Ovary (tissue), 10 donors: ENCODE measurements at places on chromosomes 5 and 9. TPM values are rescaled to one million over a fixed set of nuclear protein-coding genes. Genes with fewer than 3 reads are reported as not detected.

GRCh38 chr5:77761606-77762005, 14.5 kb downstream of the TBCA start:
- peak overlapping the region; percentile 19 for H3K27ac ChIP-seq
- peaks cover 11% of the 10 kb centered on the region for H3K4me1 ChIP-seq
- H3K27me3 ChIP-seq = no peaks in the 10 kb centered on the region
- no peak for DNase-seq
- no peak overlapping the region for H3K4me3 ChIP-seq

The SLC27A6 gene
- 22.2 TPM for total RNA-seq

DNA sequence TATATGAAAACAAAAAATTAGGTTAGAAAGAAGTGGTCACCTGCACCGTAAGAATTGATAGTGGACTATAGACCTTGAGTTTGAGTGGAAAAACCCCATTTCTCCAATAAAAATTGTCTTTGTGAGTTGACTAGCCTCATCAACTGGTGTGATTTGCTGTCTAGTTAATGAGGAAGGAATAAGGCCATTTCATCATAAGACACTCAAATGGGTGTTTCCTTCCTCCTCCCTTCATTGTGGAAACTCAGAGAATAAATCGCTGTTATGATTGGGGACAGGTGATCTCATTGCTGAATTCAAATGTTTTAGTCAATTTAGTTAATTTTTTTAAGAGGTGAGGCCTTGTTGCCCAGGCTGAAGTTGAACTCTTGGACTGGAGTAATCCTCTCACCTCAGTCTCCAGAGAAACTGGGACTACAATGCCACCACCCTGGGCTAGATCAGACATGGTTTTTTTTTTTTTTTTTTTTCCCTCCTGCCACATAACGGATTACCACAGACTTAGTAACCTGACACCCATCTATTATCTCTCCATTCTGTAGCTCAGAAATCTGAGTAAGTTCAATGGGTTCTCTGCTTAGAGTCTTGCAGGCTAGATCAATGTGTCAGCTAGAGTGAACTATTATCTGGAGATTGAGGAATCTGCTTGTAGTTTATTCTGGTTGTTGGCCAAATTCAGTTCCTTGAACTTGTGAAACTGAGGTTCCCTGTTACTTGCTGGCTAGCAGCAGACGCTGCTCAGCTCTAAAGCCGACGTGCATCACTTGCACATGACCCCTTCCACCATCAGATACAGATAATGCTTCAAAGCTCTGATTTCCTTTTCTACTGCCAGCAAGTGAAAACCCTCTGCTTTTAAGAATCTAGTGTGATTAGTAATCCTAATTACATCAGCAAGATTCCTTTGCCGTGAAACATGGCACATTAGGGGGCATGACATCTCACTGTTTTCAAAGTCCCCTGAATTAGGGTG, 663.8 kb upstream of the CDH9 start:
- no peaks in the 10 kb centered on the region for H3K36me3 ChIP-seq
- no peaks in the 10 kb centered on the region for H3K4me1 ChIP-seq
- H3K4me3 ChIP-seq = no peak overlapping the region
- no peak overlapping the region for H3K27ac ChIP-seq
- no peaks in the 10 kb centered on the region for H3K27me3 ChIP-seq

- H3K4me1 ChIP-seq = no peaks in the 10 kb centered on the region
- H3K27me3 ChIP-seq = no peaks in the 10 kb centered on the region
- no peak overlapping the region for H3K4me3 ChIP-seq
- H3K36me3 ChIP-seq = no peaks in the 10 kb centered on the region
These were observed 367.5 kb upstream of the BRINP1 start for GRCh38 chr9:119736491-119737454.

DNA sequence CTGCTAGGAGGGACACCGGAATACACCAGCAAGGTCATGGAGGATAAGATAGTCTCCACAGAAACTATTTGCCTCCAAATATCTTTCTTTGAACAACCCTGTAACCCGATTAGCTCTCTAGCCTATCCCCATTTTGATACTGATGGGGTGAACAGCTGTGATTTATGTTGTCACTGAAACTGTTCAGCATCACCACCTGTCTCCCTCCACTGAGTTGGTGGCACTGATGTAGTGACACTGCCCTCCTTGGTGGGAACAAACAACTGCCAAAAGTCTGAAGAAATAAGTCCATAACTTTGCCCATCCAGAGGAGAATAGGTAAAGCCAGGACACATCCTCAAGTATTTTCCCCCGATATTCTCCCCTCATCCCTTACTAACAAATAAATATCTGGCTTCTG, 24.3 kb upstream of the KCNV2 start:
- H3K27ac ChIP-seq = no peak overlapping the region
- H3K4me1 ChIP-seq = peaks cover 1% of the 10 kb centered on the region
- no peak for DNase-seq
- no peaks in the 10 kb centered on the region for H3K36me3 ChIP-seq
- no peaks in the 10 kb centered on the region for H3K27me3 ChIP-seq
- H3K4me3 ChIP-seq = no peak overlapping the region

The LCN6 gene
- total RNA-seq = 3.5 TPM

- no peaks in the 10 kb centered on the region for H3K27me3 ChIP-seq
- peaks cover 9% of the 10 kb centered on the region for H3K4me1 ChIP-seq
- no peaks in the 10 kb centered on the region for H3K36me3 ChIP-seq
- no peak overlapping the region for H3K27ac ChIP-seq
- no peak for DNase-seq
These were observed 3.0 kb upstream of the CCNG1 start for GRCh38 chr5:163434401-163434866.
